ENCODE measurements at places on chromosomes 6 and 20. TPM values are rescaled to one million over a fixed set of nuclear protein-coding genes. Genes with fewer than 3 reads are reported as not detected.

MAN1A1 gene
- 89.9 TPM for polyA plus RNA-seq

DNA sequence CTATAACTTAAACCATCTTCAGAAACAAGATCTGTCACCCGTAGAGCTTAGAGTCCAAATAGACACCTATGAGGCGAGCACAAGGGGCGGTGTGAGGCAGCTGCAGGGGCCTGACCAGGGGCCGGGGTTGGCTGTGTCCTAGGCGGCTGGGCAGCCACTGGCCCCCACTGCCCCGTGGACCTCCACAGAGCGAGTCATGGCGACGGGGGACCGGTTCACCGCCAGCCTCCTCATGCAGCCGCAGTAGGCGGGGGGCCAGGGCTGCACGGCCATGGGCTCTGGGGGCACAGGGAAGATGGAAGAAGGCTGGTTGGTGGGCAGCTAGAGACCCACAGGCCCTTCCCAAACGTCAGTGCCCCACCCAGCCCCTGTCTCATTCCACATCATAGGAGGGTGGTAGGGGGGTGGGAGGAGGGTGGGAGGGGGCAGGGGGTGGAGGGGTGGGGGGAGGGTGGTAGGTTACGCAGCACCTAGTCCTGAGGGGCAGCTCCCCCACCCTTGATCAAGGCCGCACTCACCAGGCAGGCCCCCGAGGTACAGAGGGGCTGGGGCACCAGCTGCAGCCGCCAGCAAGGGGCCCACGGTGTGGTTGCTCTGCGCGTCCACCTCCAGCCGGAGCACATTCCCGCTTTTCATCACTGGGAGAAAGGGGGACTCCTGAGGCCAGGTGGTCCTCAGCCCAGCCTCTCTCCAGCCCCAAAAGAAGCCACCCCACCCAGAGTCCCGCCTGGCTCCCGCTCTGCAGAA is 6.6 kb downstream of the ADRM1 start:
- DNase-seq: no peak

DNA sequence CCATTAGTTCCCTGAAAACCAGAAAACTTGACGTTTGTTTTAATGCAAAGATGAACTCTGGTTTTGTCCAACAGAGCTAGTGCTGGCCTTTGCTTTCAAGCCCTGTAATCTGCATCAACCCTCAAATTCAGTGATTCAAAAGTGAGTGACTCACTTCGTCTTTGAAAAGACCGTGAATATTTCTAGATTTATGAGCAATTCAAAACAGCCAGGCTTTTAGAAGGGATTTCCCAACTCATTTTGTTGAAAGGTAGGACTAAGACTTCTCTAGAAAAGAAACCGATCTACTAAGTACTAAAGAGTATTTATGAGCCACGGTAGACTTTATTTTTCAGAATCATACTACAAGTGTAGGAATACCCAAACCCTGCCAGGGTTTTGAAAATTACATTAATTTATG is 121.5 kb downstream of the UST start:
- DNase-seq: no peak

GRCh38 chr6:100255701-100256100 is 209.0 kb downstream of the SIM1 start:
- no peak for DNase-seq

- DNase-seq: no peak
These were observed 1.9 kb downstream of the JARID2 start for GRCh38 chr6:15247500-15248450.

PRKN gene
- polyA plus RNA-seq: 7.7 TPM

DNA sequence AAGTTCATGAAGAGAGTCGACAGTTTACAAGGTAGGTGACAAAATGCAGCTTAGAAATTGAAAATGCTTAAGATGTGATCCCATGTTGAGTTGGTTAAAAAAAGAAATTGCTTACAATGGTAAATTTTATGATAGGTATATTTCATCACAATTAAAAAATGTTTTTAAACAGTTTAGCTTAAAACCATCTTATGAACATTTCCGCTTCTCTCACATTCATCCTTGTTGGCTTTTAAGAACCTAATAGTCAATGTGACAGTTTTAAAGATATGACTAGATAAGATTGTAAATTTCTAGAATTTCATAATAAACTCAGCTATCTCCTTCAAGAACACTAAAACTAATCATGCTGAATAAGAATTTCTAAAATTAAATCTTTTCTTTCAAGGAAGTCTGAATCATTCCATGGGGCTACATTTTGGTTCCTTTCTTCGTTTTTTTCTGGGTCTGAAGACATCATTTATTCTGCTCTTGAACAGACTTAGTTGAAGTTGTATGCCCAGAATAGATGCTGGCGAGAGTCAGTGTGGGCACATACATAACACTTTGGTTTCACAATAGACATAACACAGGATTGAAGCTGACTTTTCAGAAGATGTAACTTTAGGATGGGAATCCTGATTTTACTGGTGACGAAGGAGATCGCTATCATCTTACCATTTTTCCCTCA is 35.9 kb upstream of the LTV1 start:
- no peak for DNase-seq

INSM1 gene
- not detected for polyA plus RNA-seq

GRCh38 chr6:105593805-105594671 is 191.2 kb upstream of the PREP start:
- DNase-seq: no peak

KCNB1 gene
- 0.85 TPM for polyA plus RNA-seq

GRCh38 chr20:63276956-63277355 is 4.3 kb downstream of the ARFGAP1 start:
- no peak for DNase-seq

DNA sequence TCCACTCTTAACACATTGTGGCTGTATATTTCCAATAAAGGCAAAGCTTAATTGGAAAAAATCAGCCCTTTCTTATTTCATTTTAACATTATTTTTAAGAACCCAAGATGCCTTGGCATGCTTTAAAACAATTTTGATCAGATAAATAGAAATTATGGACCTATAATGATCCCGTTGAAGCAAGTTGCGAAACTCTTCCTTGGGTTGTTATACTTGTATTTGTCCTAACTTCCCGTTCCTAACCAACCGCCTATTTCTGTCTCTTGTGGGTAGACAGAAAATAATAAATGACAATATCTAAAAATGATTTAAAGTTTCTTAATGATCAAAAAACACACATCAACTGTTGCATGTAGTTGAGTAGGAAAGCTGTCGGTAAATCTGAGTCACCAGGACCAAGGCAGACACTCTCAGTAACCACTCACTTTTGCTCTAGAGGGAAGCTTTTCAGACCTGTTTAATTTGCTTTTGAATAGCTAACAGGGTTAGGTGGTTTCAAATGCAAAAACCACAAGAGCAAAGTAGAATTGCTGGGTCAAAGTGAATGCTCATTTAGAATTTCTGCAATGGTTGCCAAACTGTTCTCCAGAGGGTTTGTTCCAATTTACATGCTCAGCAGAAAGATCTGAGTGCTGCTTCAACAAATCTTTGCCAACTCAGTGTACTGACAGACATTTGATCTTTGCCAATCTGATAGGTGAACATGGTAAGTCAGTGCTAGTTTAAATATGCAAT is 34.2 kb upstream of the KCNK5 start:
- no peak for DNase-seq

GRCh38 chr6:23410439-23410838 is 715.6 kb upstream of the NRSN1 start:
- DNase-seq: no peak

- DNase-seq: no peak
These were observed 351.2 kb downstream of the CD83 start for GRCh38 chr6:14468647-14469321.

Data from left kidney (tissue), 8 donors.